ENCODE measurements at places on chromosomes 4 and X. TPM values are rescaled to one million over a fixed set of nuclear protein-coding genes. Genes with fewer than 3 reads are reported as not detected.

The L1CAM gene
- 2.3 TPM for total RNA-seq

DNA sequence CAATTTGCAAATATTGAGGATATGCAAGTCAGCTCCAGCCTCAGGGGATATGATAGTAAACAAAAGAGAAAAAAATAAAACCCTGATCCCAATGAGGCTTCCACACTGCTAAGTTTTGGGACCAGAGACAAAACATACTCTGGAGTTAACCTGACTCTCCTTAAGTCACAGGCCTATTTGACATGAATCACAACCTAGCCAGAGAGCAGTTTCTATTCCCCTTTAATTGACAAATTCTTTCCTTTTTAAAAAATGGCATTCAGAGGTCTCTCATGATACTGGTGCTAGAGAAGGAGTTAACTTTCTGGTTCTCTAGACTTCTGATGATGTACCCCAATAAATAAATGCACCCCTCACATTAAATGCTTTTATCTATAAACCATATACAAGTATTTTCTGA lies 8.8 kb downstream of the ACSL1 start:
- peaks cover 36% of the 10 kb centered on the region for H3K4me1 ChIP-seq
- no peak for DNase-seq
- H3K36me3 ChIP-seq: no peaks in the 10 kb centered on the region
- peak overlapping the region; percentile 19 for H3K27ac ChIP-seq

GRCh38 chr4:72446353-72447055 lies 122.5 kb downstream of the ADAMTS3 start:
- no peaks in the 10 kb centered on the region for H3K4me1 ChIP-seq
- H3K4me3 ChIP-seq: no peak overlapping the region
- H3K27ac ChIP-seq: no peak overlapping the region

The MAP7D3 gene
- 6.0 TPM for total RNA-seq

- peaks cover 13% of the 10 kb centered on the region for H3K4me1 ChIP-seq
- H3K4me3 ChIP-seq: peak overlapping the region; percentile 90
- H3K27ac ChIP-seq: peak overlapping the region; percentile 61
- DNase-seq: no peak
- H3K27me3 ChIP-seq: no peaks in the 10 kb centered on the region
Measured at GRCh38 chrX:57595381-57595811, 3.6 kb downstream of the ZXDB start.

GRCh38 chr4:154344686-154345085 lies 146.9 kb downstream of the DCHS2 start:
- H3K27ac ChIP-seq: no peak overlapping the region
- no peak overlapping the region for H3K4me3 ChIP-seq
- peaks cover 29% of the 10 kb centered on the region for H3K27me3 ChIP-seq
- no peaks in the 10 kb centered on the region for H3K36me3 ChIP-seq
- no peaks in the 10 kb centered on the region for H3K4me1 ChIP-seq
- no peak for DNase-seq

DNA sequence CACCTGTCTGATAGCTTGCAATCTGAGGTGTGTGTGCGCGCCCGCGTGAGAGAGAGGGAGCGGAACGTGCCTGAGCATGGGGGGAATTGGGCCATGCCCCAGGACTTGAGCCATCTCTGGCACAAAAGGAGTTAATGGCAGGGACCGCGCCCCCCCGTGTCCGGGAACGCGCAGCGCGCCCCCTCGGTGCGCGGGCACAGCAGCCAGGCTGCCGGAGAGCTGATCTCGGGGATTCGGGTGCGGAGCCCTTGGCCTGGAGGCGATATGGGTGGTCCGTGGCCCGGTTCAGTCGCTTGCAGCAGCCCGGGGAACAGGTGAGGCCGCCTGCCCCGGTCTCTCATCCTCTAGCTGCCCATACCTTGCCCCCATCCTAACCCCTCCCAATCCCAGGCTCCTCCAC lies at the start of gene NLGN3:
TSS of gene NLGN3 (plus strand) at position 191 of the 400 bp plus-strand sequence. CDS start 2,909 bp downstream, outside the sequence.
- no peak within 1 kb of the TSS for H3K27ac ChIP-seq
- peak within 1 kb of the TSS; percentile 59 for H3K4me3 ChIP-seq
- DNase-seq: no peak
- peaks cover 13% of the 10 kb centered on the region for H3K4me1 ChIP-seq

The IBSP gene
- not detected for total RNA-seq

The ARAP2 gene
- total RNA-seq: 82.4 TPM

DNA sequence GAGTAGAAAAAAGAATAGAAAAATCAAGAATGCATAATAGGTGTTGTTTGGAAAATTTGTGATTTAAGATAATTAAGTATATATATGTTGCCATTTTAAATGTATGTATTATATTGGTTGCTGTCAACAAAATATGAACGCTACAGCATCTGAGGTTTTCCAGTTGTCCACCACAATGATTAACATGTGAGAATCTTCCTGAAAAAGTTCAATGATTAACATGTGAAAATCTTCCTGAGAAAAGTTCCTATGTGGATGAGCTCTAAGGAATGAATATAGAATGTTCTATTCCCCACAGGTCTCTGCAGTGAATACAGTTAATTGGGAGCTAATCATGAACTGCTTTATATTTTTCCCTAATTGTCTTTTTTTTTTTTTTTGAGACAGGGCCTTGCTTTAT lies 214.7 kb downstream of the CBR4 start:
- H3K4me1 ChIP-seq: no peaks in the 10 kb centered on the region
- no peaks in the 10 kb centered on the region for H3K36me3 ChIP-seq
- DNase-seq: no peak
- H3K4me3 ChIP-seq: no peak overlapping the region
- H3K27ac ChIP-seq: peak overlapping the region; percentile 54
- peaks cover 14% of the 10 kb centered on the region for H3K27me3 ChIP-seq

The SCRG1 gene
- not detected for total RNA-seq

The OCRL gene
- 2.9 TPM for total RNA-seq

DNA sequence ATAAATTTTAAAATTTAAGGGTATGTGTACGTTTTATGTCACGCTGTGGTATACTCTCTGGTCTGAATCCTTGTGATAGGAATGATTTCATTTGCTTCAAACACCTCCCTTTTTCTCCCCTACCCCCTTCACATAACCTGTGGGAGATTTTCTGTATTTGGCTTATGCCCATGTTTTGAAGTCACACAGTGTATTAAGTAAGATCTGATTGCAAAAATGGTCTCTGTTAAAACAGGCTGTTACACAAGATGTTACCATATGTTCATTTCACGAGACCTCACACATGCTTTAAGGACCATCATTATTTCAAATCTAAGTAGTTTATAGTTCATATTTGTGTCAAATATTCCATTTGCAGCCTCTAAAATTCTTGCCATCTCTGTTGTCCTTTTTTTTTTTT lies 63.5 kb downstream of the TMEM131L start:
- peak overlapping the region; percentile 84 for H3K4me3 ChIP-seq
- peaks cover 64% of the 10 kb centered on the region for H3K4me1 ChIP-seq
- DNase-seq: no peak
- no peaks in the 10 kb centered on the region for H3K27me3 ChIP-seq

DNA sequence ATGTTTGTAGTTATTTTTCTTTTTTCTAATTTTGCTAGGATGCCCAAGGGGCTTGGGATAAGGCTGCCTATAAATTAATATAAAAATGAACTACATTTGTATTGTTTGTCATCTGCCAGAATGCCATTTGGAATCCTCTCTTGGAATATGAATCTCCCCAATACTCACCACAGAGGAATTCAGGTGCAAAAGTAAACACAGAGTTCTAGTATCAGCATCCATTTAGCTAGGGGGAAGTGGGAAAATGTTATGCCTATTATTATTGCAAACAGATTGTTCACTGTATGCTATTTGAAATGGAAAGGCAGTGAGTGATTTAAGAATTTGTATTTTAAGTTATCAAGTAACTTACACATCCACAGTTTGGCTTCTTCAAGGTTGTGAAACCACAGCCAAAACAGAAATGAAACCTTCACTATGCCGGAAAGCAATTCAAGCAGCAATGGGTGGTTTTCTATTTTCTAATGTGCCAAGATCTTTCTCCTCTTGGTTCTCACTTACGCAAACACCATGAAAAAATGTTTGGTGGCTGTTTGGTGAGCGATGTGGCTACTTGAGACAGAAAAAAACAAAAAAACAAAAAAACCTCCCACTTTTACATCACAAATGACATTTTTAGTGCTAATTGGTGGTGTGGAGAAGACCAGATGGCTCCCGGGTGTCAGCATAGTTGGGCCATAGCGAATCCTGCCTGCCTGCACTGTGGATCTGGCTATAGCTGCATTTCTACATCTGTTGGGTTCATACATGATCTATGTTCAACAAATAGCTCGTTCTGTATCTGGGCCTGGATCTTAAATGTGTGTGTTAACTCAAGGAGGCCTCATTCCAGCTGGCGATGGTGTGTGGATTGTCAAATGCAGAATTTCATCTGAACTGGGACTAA lies 200.8 kb upstream of the GIMD1 start:
- H3K4me3 ChIP-seq: no peak overlapping the region
- DNase-seq: no peak
- H3K27ac ChIP-seq: no peak overlapping the region
- H3K27me3 ChIP-seq: no peaks in the 10 kb centered on the region

- peaks cover 39% of the 10 kb centered on the region for H3K4me1 ChIP-seq
- H3K27me3 ChIP-seq: no peaks in the 10 kb centered on the region
- DNase-seq: peak; percentile 24
- H3K27ac ChIP-seq: peak overlapping the region; percentile 93
- H3K36me3 ChIP-seq: no peaks in the 10 kb centered on the region
Measured at GRCh38 chr4:56909086-56909894, 1.6 kb downstream of the REST start.

The MAB21L2 gene
- total RNA-seq: not detected

The IQCM gene
- not detected for total RNA-seq

- no peak for DNase-seq
- H3K4me1 ChIP-seq: no peaks in the 10 kb centered on the region
- no peak overlapping the region for H3K4me3 ChIP-seq
- no peak overlapping the region for H3K27ac ChIP-seq
- peaks cover 20% of the 10 kb centered on the region for H3K27me3 ChIP-seq
- H3K36me3 ChIP-seq: no peaks in the 10 kb centered on the region
Measured at GRCh38 chrX:145818186-145819113, 821 bp downstream of the SLITRK2 start.

The RAB33A gene
- 2.2 TPM for total RNA-seq

- no peak overlapping the region for H3K4me3 ChIP-seq
- H3K27me3 ChIP-seq: no peaks in the 10 kb centered on the region
- no peak overlapping the region for H3K27ac ChIP-seq
- H3K36me3 ChIP-seq: no peaks in the 10 kb centered on the region
- H3K4me1 ChIP-seq: no peaks in the 10 kb centered on the region
- DNase-seq: no peak
Measured at GRCh38 chrX:130772776-130773143, 130.2 kb downstream of the ENOX2 start.

The ENPEP gene
- total RNA-seq: not detected

DNA sequence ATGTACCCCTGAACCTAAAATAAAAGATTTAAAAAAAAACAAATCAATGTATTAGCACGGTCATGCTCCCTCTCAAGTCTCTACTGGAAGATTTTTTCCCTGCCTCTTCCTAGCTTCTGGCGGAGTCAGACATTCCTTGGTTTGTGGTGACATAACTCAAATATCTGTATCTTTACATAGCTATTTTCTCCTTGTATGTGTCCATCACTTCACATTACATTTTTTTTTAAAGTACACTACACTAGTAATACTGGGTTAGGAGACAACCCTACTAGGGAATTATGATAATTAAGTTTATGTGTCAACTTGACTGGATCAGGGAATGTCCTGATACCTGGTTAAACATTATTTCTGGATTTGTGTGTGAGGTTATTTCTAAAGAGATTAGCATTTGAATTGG lies 1197.9 kb downstream of the TECRL start:
- H3K4me3 ChIP-seq: no peak overlapping the region
- H3K27me3 ChIP-seq: no peaks in the 10 kb centered on the region
- no peaks in the 10 kb centered on the region for H3K36me3 ChIP-seq
- no peak overlapping the region for H3K27ac ChIP-seq
- no peaks in the 10 kb centered on the region for H3K4me1 ChIP-seq
- DNase-seq: no peak

The PHEX gene
- total RNA-seq: 0.91 TPM

GRCh38 chr4:96713271-96713850 lies 873.5 kb downstream of the PDHA2 start:
- no peak overlapping the region for H3K4me3 ChIP-seq
- DNase-seq: no peak
- H3K36me3 ChIP-seq: no peaks in the 10 kb centered on the region
- H3K4me1 ChIP-seq: no peaks in the 10 kb centered on the region

The FAM9B gene
- total RNA-seq: not detected

- no peak overlapping the region for H3K27ac ChIP-seq
- peaks cover 12% of the 10 kb centered on the region for H3K36me3 ChIP-seq
- peaks cover 14% of the 10 kb centered on the region for H3K4me1 ChIP-seq
- no peak for DNase-seq
- H3K4me3 ChIP-seq: peak overlapping the region; percentile 28
Measured at GRCh38 chr4:1971456-1972200, 37.1 kb downstream of the NELFA start.

GRCh38 chrX:17375637-17376430 lies 834 bp downstream of the NHS start:
- peaks cover 5% of the 10 kb centered on the region for H3K27me3 ChIP-seq
- no peak for DNase-seq
- H3K4me1 ChIP-seq: no peaks in the 10 kb centered on the region
- H3K4me3 ChIP-seq: no peak overlapping the region

DNA sequence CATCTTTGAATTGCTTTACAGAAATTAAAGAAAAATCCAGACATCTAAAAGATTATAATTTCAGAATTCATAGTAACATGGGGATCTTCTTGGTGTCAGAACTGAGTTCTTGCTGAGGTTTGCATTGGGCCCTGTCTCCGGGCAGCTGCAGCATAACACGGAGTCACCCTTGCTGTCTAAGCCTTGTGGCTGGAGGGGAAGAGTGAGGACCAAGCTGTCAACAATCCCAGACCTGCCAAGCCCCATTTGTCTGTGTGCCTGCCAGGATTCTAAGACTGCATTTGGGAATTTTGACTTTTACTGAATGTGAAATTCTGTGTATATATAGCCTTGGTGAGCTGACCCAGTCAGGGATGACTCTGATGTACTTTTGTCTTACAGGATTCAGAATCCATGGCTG lies 25.2 kb upstream of the NAP1L5 start:
- no peak overlapping the region for H3K4me3 ChIP-seq
- no peaks in the 10 kb centered on the region for H3K27me3 ChIP-seq

- no peak for DNase-seq
- H3K27ac ChIP-seq: no peak overlapping the region
- H3K4me1 ChIP-seq: no peaks in the 10 kb centered on the region
- H3K4me3 ChIP-seq: no peak overlapping the region
Measured at GRCh38 chrX:39264023-39264422, 462.8 kb downstream of the MID1IP1 start.

DNA sequence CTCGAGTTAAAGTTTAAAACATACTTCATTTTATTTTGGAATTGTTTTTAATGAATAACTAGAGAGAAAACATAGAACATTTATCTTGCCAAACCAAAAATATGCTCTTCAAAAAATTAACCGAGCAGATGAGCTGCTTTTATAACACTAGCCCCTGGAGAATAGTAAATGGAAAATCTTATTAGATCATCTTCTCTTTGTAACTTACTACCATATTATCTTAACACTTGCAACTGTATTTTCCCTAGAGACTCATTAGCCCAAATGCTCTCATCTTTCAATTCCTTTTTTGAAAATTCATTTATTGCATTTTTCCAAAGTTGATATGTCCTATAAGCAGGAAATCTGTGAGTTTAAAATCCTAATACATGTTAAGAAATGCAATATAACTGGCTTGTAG lies 143.3 kb downstream of the CAMK2D start:
- H3K4me1 ChIP-seq: peaks cover 24% of the 10 kb centered on the region
- no peak overlapping the region for H3K27ac ChIP-seq
- H3K27me3 ChIP-seq: no peaks in the 10 kb centered on the region
- H3K4me3 ChIP-seq: no peak overlapping the region

GRCh38 chr4:30450474-30450873 lies 269.7 kb upstream of the PCDH7 start:
- H3K36me3 ChIP-seq: no peaks in the 10 kb centered on the region
- no peaks in the 10 kb centered on the region for H3K4me1 ChIP-seq
- H3K27me3 ChIP-seq: no peaks in the 10 kb centered on the region
- no peak overlapping the region for H3K4me3 ChIP-seq

All from T-helper 17 cell (primary cell).